ENCODE measurements at places on chromosomes 1 and 21.

DNA sequence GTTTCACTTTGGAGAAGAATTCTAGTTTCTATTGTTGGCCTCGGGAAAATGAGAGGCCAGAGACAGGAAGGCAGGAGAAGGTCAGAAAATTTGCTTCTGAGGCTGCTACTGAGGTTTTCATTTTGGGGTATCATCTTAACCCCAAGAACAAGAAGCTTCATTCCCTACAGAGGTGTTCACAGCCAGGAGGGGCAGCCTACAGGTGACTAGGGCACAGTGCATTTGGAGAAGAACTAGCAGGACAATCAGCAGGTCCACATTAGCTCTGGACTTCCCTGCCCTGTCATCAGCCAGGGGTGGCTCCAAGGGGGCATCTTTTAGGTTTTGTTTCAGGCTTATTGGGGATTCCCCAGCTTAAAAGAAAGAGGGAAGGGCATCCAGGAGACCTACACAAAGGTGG, 12.1 kb upstream of the ZNF496 start:
- DNase-seq: no peak

DNA sequence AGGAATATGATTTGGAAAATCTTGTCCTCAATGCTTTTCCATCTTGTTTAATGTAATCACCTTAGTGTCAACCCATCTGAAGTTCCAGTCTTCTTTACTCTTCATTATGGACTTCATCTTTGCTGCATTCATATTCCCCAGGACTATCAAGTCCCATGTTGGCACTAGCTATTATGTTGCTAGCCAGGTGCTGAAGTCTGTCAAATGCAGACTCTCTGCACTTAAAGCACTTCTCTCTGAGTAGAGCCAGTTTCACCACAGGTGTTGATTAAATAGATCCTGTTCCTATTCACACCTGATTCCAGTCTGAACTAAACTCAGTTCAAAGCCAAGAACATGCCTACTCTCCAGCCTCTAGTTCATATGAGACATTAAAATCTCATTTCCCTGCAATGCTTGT, 75.0 kb upstream of the PKN2 start:
- no peak for DNase-seq

DNA sequence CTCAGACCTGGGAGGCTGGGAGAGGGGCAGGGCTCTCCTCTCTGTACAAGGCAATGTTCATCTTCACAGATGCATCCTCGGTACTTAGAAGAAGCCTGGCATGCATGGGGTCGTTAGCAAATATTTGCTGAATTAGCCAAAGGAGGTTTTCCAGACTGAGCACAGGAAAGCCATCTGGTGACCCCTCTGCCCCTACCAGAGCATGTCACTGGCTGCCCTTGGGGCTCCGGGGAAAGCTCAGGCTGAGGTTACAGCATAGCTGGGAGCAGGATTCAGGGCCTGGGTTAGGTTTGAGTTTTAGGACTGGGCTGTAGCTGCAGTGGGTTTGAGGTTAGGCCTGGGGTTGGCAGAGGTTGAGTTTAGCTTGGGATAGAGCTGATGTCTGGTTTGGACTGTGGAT, 43.4 kb upstream of the ZBTB40 start:
- DNase-seq: no peak

- no peak for DNase-seq
These were observed 56.6 kb downstream of the PRKCZ start for GRCh38 chr1:2106659-2107405.

DNA sequence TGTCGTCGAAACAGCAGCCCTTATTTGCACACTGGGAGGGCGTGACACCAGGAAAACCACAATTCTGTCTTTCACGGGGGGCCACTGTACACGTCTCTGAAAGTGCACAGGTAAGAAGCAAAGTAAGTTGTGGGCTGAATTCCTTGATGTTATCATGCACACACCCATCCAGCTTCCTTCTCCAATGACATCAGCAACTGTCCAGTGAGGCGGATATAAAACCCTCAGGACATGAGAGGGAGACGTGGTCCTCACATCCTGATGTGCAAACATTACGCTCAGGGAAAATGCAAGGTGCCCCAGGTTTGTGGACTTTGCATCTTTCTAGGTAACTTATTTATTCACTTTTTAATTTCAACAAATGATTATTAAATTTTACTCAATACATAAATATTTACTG, 3.0 kb downstream of the TFF1 start:
- no peak for DNase-seq

DNA sequence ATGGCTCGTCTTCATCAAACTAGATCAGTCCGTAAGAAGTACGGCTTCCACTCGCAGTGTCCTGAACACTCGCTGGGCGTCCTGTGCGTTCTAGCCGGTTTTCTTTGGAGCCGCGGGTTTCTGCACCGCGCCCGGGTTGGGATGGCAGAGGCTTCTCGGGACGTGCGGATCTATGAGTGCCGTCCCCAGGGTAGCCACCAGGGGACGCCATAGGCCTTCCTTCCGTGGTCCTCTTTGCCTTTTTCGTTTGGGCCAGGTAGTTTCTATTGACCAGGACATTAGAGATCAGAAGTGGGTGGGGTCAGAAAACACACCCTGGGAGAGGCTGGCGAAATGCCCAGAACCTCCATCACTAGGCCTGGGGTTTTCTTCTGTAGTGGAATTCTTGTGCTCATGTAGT, 273.8 kb downstream of the FAM72C start:
- DNase-seq: peak; percentile 15

DNA sequence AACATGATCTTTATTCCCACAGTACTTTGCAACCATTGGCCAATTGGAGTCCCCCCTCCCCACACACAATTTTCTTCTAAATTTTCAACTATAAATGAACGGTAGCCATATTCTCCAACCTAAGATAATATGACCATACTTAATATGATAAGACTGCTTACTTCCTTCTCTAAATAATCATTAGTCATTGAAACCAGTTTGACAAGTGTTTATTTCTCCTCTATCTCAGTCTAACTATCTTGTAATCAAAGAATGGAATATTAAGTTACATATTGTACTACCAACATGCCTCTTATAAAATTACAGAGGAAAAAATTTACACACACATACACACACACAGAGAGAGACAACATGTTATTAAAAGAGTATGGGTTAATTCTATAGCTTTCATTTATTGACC, 567.4 kb upstream of the TMPRSS15 start:
- DNase-seq: no peak

- no peak for DNase-seq
These were observed 73.9 kb upstream of the ANGPTL1 start for GRCh38 chr1:178944729-178945128.

DNA sequence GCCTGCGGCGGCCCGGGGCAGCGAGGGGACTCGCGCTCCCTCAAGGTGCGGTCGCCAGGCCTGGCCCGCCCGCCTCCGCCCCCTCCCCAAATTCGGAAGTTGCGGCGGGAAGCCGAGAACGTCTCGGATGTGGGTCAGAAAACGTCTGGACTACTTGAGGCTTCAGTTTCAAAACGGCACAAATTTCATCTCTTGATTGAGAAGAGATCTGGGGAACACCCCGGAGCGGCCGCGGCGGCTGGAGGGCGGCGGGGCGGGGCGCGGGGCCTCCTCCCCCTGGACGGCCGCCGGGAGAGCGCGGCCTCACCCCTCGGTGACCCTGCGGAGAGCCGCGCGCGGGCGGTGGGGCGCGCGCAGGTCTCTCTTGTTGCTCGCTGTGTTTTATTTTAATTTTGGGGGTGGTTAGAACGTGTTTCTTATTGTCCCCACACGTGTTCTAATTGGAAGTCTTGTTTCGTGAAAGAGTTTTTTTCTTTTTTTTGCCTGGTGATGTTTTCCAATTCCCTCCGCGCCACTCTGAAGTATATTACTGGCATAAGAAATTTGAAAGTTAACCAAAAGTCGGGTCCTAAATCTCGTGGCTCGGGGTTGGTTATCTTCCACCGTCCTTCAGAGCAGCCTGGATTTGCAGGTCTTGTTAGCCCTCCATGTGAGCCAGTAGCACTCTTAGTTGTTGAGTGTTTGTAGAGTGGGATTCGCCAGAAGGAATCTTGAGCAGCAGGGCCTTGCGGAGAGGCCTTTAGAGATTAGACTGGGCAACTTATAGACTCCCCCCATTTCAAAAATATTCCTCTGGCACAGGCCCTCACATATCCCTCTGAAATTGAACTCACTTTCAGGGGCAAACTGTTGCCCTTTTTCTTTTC, 749 bp downstream of the PCBP3 start:
- peak; percentile 11 for DNase-seq

DNA sequence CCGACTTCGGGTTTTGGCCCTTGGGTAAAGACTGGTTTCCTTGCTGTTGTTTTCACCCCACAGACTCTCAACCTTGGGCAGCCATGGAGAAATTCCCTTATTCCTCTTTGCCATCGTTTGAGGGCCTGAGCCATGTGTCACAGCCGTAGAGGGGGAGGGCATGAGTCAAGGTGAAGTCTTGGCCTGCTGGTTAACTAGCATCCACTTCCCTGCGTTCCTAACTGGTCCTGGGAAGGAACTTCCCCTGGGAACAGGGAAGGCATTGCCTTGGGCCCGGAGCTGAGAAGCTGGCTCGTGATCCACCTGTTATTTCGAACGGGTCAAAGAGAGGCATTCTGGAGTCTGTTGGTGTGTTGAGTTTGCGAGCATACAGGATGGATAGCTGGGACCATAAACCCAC, 464.9 kb downstream of the CAMTA1 start:
- no peak for DNase-seq

DNA sequence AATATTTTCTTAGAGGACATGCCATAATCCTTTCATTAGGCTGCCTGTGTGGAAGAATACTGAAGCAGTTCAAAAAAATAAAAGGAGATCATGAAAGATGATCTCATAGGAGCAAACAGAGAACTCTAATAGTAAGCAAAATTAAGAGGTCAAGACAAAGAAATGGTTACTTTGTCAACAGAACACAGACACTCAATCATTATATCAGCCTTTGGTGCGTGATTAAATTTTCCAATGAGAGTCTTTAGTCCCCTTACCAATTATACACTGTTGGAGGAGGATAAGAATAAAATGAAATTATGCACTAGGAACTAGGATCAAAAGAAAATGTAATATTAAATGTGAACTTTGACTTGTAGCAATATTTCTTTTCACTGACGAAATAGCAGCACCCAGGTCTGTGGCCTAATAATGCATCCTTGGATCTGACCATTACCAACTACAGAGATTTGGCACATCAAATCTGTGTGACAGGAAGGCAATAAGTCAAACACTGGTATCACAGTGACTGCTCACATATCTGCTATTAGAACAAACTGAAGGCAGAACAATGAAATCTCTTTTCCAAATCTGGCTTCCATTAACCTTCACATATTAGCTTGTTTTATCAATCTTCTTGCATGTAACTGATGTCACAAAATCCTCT, 1812.9 kb downstream of the PLA2G4A start:
- no peak for DNase-seq

DNA sequence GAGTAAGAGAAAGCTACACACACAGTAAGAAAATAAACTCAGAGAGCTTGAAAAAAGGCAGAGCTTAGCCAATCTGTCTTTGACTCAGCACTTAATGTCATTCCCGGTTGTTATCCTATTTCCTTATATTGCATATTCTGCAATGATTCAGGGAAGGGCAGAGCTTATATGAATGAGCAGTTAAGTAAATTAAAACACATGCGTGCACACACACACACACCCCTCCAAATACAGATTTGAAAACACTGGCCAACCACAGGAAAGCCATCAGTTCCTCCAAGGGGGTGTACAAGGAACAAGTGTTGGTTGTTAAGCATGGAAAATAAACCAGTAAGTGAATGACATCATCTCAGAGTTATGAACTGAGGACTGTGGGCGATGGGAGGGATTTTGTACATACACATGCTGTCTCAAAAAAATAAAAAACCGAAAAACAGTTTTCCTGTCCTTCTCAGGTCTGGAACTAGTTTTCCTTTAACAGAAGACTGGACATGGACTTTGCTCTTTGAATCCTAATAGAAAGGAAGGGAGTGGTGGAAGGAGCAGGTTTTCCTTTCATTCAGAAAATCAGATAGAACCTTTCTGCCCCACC, 1.0 kb downstream of the IQGAP3 start:
- DNase-seq: no peak

GRCh38 chr1:162009501-162010174, 14.0 kb downstream of the OLFML2B start:
- DNase-seq: no peak

DNA sequence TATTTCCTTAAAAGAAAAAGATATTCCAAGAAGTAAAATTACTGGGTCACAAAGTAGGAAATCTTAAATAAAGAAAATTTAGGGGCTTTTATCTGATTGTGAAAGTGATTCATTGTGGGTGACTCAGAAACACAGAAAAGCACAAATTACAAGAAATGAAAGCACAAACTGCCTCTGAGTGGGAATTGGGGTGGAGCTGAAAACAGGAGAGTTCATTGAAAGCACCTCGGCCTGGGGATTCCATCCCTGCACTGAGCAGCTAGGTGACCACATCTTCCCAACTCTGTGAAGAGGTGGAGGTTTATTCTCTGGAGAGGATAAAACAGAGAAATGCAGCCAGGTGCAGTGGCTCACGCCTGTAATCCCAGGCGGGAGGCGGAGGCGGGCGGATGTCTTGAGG, 7.4 kb downstream of the GJA4 start:
- peak; percentile 23 for DNase-seq

DNA sequence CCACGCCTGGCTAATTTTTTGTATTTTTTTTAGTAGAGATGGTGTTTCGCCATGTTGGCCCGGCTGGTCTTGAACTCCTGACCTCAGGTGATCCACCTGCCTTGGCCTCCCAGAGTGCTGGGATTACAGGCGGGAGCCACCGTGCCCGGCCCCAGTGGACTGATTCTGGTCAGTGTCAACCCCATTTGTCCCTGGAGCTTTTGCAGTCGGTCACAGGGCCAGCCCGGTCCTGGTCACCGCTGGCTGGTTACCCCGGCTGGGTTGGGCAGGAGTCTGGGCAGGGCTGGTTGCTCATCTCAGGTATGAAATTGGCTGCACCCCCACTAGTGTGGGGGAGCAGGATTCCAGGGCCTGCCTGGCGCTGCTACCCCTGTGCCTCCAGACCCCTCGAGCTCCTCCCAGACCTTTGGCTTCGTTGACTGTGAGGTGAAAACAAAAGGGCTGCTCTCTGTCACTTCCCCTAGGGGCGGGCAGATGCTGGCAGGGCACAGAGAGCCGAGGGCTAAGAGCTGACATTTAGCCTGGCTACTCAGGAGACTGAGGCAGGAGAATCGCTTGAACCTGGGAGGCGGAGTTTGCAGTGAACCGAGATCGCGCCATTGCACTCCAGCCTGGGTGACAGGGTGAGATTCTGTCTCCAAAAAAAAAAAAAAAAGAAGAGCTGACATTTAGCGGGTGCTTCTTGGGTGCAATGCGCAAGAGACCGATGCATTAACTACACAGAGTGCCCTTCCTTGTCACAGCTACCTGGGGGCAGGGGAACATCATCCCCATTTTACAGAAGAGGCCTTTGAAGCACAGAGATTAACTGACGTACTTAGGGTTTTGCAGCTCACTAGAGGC, 10.6 kb downstream of the TNFRSF1B start:
- DNase-seq: no peak

DNA sequence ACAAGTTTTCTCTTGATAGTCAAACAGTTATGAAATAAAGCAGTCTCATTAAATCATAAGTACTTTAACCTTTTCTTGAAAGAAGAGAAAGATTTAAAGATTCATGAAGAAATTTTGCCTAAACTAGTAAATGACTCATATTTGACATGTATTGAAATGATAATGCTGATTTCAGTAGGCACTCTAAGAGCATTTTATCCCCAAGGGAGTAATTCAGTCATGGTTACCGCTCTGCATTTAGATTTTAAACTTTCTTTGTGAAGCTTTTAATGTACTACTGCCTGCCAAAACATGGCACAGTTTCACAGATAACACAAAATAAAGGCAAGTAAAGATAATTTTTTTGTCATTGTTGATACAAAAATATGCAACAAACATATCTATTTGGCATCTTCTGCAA, 6.8 kb downstream of the USH2A start:
- DNase-seq: no peak

Data from stimulated activated CD4-positive, alpha-beta T cell treated with anti-CD3 and anti-CD28 coated beads, Interleukin-4, amount 100 ng/mL, for 48 hours (primary cell).